Spleen (tissue), 13 donors: ENCODE measurements at places on chromosomes 6 and 20. TPM values are rescaled to one million over a fixed set of nuclear protein-coding genes. Genes with fewer than 3 reads are reported as not detected.

Gene TRIM15
- total RNA-seq: not detected

Gene HRH3
- total RNA-seq: not detected

Gene SNHG17
- 33.5 TPM for total RNA-seq

Gene WFDC12
- total RNA-seq: not detected

Gene DEF6
- 74.7 TPM for total RNA-seq

Gene NKX2-2
- not detected for total RNA-seq

Gene GHRH
- not detected for total RNA-seq

Gene MAP3K5
- 28.8 TPM for total RNA-seq

Gene PSMB9
- 141 TPM for total RNA-seq

Gene SIRPB2
- 77.5 TPM for total RNA-seq

Gene RNF8
- 13.4 TPM for total RNA-seq

Gene PGC
- total RNA-seq: not detected

Gene NKAPL
- total RNA-seq: 1.8 TPM

Gene KIFC1
- total RNA-seq: 6.6 TPM

Gene GPR63
- total RNA-seq: 0.93 TPM

Gene NHSL1
- total RNA-seq: 7.5 TPM

Gene FAM184A
- total RNA-seq: 1.6 TPM

Gene PAK5
- total RNA-seq: not detected

Gene NRM
- 10.4 TPM for total RNA-seq

Gene MCCD1
- not detected for total RNA-seq

Gene CSTF1
- total RNA-seq: 29.2 TPM
